ENCODE measurements at places on chromosomes 12 and 14. TPM values are rescaled to one million over a fixed set of nuclear protein-coding genes. Genes with fewer than 3 reads are reported as not detected.

The P2RX7 gene
- total RNA-seq: not detected

The OR8S1 gene
- not detected for total RNA-seq

The KLHDC1 gene
- 0.41 TPM for total RNA-seq

The FGD4 gene
- total RNA-seq: 30.4 TPM

The RD3L gene
- total RNA-seq: not detected

The RNASE7 gene
- total RNA-seq: not detected

The PPP4R4 gene
- 0.24 TPM for total RNA-seq

The ASCL1 gene
- not detected for total RNA-seq

The TMEM132C gene
- total RNA-seq: not detected

The IL26 gene
- total RNA-seq: not detected

The GYS2 gene
- 0.23 TPM for total RNA-seq

The ZFC3H1 gene
- 14.7 TPM for total RNA-seq

The TMEM233 gene
- total RNA-seq: not detected

The ZBTB42 gene
- total RNA-seq: 2.9 TPM

The CD4 gene
- total RNA-seq: not detected

The B3GNT4 gene
- total RNA-seq: 0.77 TPM

The NANOG gene
- 0.05 TPM for total RNA-seq

The KERA gene
- total RNA-seq: not detected

The TAS2R42 gene
- not detected for total RNA-seq

The RFX4 gene
- total RNA-seq: 0.07 TPM

The CSRP2 gene
- total RNA-seq: 20.3 TPM

The IKZF4 gene
- total RNA-seq: 2.9 TPM

The GLI1 gene
- 4.5 TPM for total RNA-seq

The DPPA3 gene
- not detected for total RNA-seq

The ADSS1 gene
- 6.7 TPM for total RNA-seq

The C1QL4 gene
- 5.8 TPM for total RNA-seq

The CLMN gene
- 7.0 TPM for total RNA-seq

The CBLN3 gene
- total RNA-seq: 0.84 TPM

The MAP1LC3B2 gene
- 1.3 TPM for total RNA-seq

The MEG3 gene
- 49.4 TPM for total RNA-seq

The TM9SF1 gene
- 59.5 TPM for total RNA-seq

The IGFBP6 gene
- total RNA-seq: 214 TPM

The SCNN1A gene
- 28.9 TPM for total RNA-seq

The NXPH4 gene
- total RNA-seq: 6.8 TPM
